ENCODE measurements at places on chromosomes 6 and 20.

- DNase-seq: no peak
These were observed 37.1 kb downstream of the SUN5 start for GRCh38 chr20:32966881-32967781.

GRCh38 chr20:8373579-8373978 is 241.5 kb downstream of the PLCB1 start:
- DNase-seq: no peak

DNA sequence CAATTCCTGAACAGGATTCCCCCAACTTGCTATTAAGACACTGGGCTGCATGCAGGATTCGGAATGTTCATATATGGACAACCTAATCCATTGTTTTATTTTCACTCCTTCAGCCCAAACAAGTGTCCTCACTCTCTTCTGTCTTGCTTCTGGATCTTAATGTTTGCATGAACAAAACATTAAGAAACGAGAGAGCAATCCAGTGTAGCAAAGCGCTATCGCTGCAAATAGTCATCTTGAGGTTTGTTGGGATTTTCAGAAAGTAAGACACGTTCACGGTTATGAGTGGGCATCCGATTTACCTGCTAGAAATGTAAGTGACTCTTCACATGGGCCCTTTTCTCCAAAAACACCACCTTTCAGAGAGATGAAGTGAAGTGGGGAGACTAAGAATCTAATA is 156.4 kb downstream of the MBOAT1 start:
- no peak for DNase-seq

- no peak for DNase-seq
These were observed 140.2 kb downstream of the VEGFA start for GRCh38 chr6:43910149-43910637.

DNA sequence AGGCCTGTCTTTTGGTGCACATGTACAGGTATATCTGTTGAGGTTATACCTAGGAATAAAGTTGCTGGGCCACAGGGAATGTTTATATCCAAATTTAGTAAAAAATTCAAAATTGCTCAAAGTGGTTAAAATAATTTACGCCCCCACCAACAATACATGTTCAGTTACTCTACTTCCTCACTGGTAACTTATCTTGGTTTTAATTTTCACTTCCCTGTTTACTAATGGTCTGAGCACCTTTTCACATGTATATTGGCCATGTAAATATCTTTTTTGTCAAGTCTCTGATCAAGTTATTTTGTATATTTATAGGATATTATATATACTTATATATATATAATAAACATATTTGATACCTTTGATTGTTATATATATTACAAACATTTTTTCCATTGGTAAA is 9.7 kb downstream of the PDE7B start:
- no peak for DNase-seq

DNA sequence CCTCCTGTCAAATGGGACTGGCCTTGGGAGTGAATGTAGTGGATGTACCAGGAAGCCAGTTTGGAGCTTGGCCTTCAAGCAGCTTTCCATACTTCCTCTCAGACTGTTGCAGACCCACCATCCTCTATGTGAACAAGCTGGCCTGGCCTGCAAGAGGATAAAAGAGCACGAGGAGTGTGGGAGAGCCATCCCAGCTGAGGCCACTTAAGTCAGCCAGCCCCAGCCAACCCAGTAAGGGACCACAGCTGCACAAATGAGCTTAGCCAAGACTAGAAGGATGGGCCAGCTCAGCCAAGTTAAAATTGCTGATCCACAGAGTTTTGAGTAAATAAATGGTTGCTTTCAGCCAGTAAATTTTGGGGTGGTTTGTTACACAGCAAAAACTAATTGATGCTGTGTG is 156.9 kb upstream of the SOX4 start:
- DNase-seq: no peak

DNA sequence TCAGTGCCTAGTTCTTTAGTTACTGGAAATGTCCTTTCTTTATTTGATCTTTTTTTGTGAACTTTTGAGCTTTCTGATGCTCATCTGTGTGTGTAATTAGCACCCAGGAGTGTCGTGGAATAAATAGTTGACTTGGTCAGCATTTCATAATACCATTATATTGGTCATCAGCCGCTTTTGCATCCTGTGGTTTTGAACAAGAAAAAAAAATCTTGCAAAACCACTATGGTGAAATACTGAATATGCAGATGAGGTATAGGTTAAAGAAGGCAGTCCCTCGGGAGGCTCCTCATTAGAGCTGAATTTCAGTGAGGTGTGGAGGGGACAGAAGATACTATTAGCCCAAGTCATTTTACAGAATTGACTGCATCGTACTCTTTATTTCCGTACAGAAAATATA is 90.1 kb downstream of the FOXO3 start:
- DNase-seq: no peak

All from Caki2 (cell line).